A375 (cell line): ENCODE measurements at places on chromosomes 2 and 18. TPM values are rescaled to one million over a fixed set of nuclear protein-coding genes. Genes with fewer than 3 reads are reported as not detected.

CACNB4 gene
- 0.11 and 0.34 TPM in 2 replicates for total RNA-seq

SERPINE2 gene
- total RNA-seq: 1,306 and 1,506 TPM in 2 replicates

DSEL gene
- total RNA-seq: 2.2 and 2.4 TPM in 2 replicates

MBOAT2 gene
- 5.9 and 10.6 TPM in 2 replicates for total RNA-seq

AFG3L2 gene
- 62.5 and 63.7 TPM in 2 replicates for total RNA-seq

HTRA2 gene
- total RNA-seq: 50.9 and 52.6 TPM in 2 replicates

POTEC gene
- total RNA-seq: 0.88 and 0.91 TPM in 2 replicates

CAPN13 gene
- total RNA-seq: not detected in 2 replicates

PASK gene
- total RNA-seq: 4.4 and 4.8 TPM in 2 replicates

IL1F10 gene
- total RNA-seq: not detected in 2 replicates

MEP1B gene
- total RNA-seq: not detected in 2 replicates

DYNAP gene
- not detected in 2 replicates for total RNA-seq

HOXD1 gene
- 0.08 TPM in 2 replicates for total RNA-seq

PPP3R1 gene
- total RNA-seq: 11.0 and 11.6 TPM in 2 replicates

EDAR gene
- not detected in 2 replicates for total RNA-seq

DYSF gene
- 1.0 and 1.7 TPM in 2 replicates for total RNA-seq

SCTR gene
- total RNA-seq: not detected in 2 replicates

GALR1 gene
- total RNA-seq: not detected in 2 replicates

NEU2 gene
- total RNA-seq: not detected in 2 replicates

RPRM gene
- total RNA-seq: 0.75 and 1.8 TPM in 2 replicates

SERPINB3 gene
- total RNA-seq: not detected in 2 replicates
